ENCODE measurements at places on chromosomes 6 and 20. TPM values are rescaled to one million over a fixed set of nuclear protein-coding genes. Genes with fewer than 3 reads are reported as not detected.

Gene NT5E
- 13.5 TPM for total RNA-seq

Gene PRDM13
- total RNA-seq: not detected

Gene PLA2G7
- total RNA-seq: 0.32 TPM

DNA sequence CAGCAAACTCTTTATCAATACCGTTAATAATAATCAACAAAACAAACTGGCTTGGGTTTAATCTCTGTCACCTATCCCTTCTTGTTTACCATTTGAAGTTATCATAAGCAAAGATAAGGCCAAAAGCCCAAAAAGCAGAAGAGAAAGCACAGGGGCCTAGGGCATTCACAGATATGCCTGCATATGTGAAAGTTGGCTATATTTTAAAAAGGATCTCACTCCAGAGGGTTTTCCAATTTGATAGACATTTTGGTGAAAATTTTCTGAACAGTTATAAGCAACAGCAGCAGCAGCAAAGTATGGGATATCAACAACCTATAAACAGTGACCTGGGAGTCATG, 101.1 kb downstream of the ATXN1 start:
- no peak for DNase-seq

- no peak for DNase-seq
These were observed 4.1 kb downstream of the CTSZ start for GRCh38 chr20:59002874-59003399.

- DNase-seq: no peak
These were observed 956.5 kb downstream of the TFAP2A start for GRCh38 chr6:9458424-9458823.

Gene CTAGE9
- total RNA-seq: not detected

Gene RIMS4
- total RNA-seq: 0.58 TPM

Gene SEMG1
- not detected for total RNA-seq

Gene ELMO2
- total RNA-seq: 29.5 TPM

Gene PARD6B
- 3.2 TPM for total RNA-seq

DNA sequence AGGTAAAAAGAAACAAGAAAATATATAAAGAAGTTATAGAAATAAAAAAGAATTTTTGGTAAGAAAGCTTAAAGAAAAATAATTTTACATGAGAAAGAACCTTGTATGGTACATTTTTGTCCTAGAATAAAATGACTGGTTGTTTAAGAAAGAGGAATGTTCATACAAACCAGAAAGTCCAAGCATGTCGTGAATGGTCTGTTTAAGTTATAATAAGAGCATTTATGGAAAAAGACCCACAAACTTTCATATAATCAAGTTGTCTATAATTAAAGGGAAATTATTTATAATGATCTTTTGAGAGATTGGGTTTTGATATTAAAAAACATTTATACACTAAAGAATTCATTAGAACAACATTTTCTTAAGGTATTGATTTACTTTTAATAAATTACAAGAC, 27.8 kb upstream of the FAM110A start:
- no peak for DNase-seq

DNA sequence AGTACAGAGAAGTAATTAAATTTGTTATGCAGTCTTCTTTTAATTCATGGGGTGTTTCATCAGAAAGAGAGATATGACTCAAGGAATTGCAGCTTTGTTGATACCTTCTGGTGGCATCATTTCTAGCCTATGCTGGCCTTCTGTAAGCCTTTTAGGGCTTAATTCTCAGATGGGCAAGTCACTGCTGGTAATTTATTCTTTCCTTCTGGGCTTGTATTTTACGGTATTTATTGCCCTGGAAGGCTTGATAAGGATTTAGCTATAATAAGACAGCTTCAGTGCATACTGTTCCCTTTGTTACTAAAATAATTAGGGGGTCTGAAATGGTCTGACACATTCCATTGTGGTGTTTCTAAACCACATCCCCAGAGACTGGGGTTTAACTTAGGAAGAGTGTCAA, 57.9 kb upstream of the EMILIN3 start:
- no peak for DNase-seq

GRCh38 chr6:119196715-119197114, 118.3 kb upstream of the FAM184A start:
- DNase-seq: no peak

Gene MAS1
- not detected for total RNA-seq

DNA sequence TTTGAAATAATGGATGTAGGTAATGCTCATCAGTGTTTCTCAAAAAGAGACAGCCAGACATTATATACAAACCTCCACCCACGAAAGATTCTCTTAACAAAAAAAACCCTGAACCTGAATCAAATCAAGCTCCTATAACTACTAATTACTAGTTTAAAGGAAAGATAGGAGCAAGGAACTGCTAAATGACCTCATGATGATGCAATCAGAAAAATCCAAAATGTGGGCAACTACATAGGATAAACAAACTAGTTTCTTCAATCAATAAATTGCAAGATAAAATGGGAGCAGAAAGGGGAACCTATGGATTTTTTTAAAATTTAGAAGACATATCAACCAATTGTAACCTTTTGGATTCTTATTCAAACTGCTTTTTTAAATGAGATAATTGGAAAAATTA, 43.2 kb upstream of the TMEM30A start:
- no peak for DNase-seq

DNA sequence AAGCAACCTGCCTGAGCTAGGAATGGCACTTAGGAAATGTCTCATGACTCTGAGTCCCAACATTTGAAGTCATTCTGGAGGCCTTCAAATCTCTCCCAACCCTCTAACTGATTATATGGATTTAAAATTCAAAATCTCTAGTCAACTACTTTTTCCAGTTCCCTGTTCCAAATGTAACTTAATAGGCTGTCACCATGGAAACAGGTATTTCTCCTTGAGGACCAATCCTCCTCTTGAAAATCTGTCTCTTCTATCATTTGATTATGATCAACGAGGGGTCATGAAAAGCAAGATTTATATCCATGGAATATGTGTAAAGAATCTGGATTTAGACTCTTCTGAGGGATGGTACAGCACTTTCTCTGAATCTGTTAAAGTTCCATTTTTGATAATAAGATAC, 127.3 kb upstream of the DTNBP1 start:
- no peak for DNase-seq

Measured in left cardiac atrium (tissue), 4 donors.